ENCODE measurements at places on chromosomes 16 and 17. TPM values are rescaled to one million over a fixed set of nuclear protein-coding genes. Genes with fewer than 3 reads are reported as not detected.

The NQO1 gene
- 12.1 TPM for total RNA-seq

The SSTR5 gene
- 0.32 TPM for total RNA-seq

The CHST6 gene
- total RNA-seq, result 1.7 TPM

The NTN3 gene
- 5.2 TPM for total RNA-seq

The PPP1R1B gene
- 5.1 TPM for total RNA-seq

The SDR42E2 gene
- not detected for total RNA-seq

The PSMD12 gene
- 48.0 TPM for total RNA-seq

The ERCC4 gene
- total RNA-seq, result 18.4 TPM

The CXCL16 gene
- 3.2 TPM for total RNA-seq

The FZD2 gene
- 9.8 TPM for total RNA-seq

The KRTAP9-4 gene
- not detected for total RNA-seq

The WFIKKN1 gene
- total RNA-seq, result 0.37 TPM

The TBC1D28 gene
- not detected for total RNA-seq

The UBE2I gene
- 41.9 TPM for total RNA-seq

The MVD gene
- total RNA-seq, result 14.8 TPM

The CES1 gene
- 25.0 TPM for total RNA-seq

The SULT1A4 gene
- 2.0 TPM for total RNA-seq

The CLEC19A gene
- total RNA-seq, result not detected

The CD19 gene
- total RNA-seq, result 0.16 TPM

The CDH1 gene
- total RNA-seq, result 35.2 TPM

The C16orf95 gene
- total RNA-seq, result 1.5 TPM
